ENCODE measurements at places on chromosomes 3 and 15. TPM values are rescaled to one million over a fixed set of nuclear protein-coding genes. Genes with fewer than 3 reads are reported as not detected.

The PLIN1 gene
- 0.07 TPM for total RNA-seq

The KIF15 gene
- 83.4 TPM for total RNA-seq

The TIMP4 gene
- total RNA-seq, result 0.15 TPM

The SAXO2 gene
- total RNA-seq, result 1.4 TPM

The CIDEC gene
- not detected for total RNA-seq

The TXNRD3 gene
- 10.3 TPM for total RNA-seq

The MYRIP gene
- total RNA-seq, result 0.62 TPM

The NEIL1 gene
- 11.2 TPM for total RNA-seq

GRCh38 chr15:92019706-92020105 is 166.2 kb downstream of the SLCO3A1 start:
- H3K27ac ChIP-seq, result no peak overlapping the region
- H3K4me3 ChIP-seq, result no peak overlapping the region
- no peaks in the 10 kb centered on the region for H3K27me3 ChIP-seq
- DNase-seq, result no peak
- no peaks in the 10 kb centered on the region for H3K36me3 ChIP-seq
- no peaks in the 10 kb centered on the region for H3K4me1 ChIP-seq

DNA sequence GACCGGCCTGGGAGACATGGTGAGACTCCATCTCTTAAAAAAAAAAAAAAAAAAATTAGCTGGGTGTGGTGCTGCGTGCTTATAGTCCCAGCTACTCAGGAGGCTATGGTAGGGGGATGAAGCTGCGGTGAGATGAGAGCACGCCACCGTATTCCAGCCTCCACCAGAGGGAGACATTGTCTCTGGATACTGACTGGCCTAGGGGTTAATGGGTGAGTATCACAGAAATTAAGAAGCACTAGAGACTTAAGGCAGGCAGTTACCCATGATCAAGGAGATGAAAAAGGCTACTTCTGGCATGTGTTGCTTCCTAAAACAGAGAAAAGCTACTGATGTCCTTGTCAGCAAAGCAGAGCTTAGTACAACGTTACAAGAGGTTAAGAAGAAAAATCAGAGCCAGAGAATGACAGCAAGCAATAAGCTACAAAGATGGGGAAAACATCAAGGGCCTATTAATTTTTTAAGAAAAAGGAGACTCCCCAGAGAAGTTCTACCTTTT is 8.6 kb downstream of the TFRC start:
- H3K4me1 ChIP-seq, result no peaks in the 10 kb centered on the region
- H3K27ac ChIP-seq, result no peak overlapping the region
- no peaks in the 10 kb centered on the region for H3K27me3 ChIP-seq
- DNase-seq, result peak; percentile 78
- peaks cover 15% of the 10 kb centered on the region for H3K36me3 ChIP-seq
- no peak overlapping the region for H3K4me3 ChIP-seq

GRCh38 chr3:129690406-129690805 is 83.9 kb upstream of the PLXND1 start:
- no peaks in the 10 kb centered on the region for H3K27me3 ChIP-seq
- no peak overlapping the region for H3K4me3 ChIP-seq
- peak; percentile 82 for DNase-seq
- no peaks in the 10 kb centered on the region for H3K36me3 ChIP-seq
- peak overlapping the region; percentile 85 for H3K27ac ChIP-seq

DNA sequence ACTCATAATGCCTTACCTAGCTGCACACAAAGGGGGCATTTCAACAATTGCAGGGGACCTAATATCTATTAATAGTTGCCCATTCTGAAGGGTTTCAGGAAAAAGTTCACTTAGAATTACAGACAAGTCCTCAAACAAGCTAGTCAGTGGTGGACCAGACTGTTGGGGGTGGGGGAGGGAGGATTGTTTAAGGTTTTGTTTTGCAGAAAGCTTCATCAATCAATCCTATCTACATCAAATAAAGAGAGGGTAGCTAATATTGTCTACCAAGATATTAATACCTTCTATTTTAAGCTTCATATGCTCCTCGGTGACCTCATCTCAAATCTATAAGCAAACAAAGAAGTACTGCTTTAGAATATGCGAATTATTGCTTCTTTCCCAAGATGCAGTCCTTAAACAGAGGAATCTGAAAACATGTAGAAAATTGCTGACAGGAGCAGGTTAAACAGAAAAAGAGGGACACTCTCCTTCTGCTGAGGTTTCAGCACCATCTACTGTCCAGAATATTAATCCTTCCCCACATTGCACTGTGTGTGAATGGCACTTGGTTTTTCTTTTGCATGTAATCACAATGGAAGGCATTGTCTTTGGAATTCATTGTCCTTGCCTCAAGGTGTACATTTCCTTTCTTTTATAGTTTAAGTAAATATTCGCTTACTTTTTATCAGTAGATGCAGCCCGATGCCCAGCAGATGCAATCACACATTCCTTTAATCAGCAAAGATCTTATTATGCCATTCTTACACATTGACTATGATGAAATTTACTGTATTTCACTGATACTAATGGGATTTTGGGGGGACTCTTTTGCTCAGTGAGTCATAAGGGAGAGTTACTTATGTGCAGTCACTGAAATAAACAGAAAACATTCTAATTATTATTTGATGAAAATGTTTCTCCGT is 94.7 kb downstream of the IL5RA start:
- H3K36me3 ChIP-seq, result no peaks in the 10 kb centered on the region
- no peaks in the 10 kb centered on the region for H3K27me3 ChIP-seq
- peak; percentile 63 for DNase-seq
- no peak overlapping the region for H3K27ac ChIP-seq
- no peak overlapping the region for H3K4me3 ChIP-seq

- no peak overlapping the region for H3K4me3 ChIP-seq
- H3K36me3 ChIP-seq, result no peaks in the 10 kb centered on the region
- peaks cover 37% of the 10 kb centered on the region for H3K4me1 ChIP-seq
- no peak overlapping the region for H3K27ac ChIP-seq
Measured at GRCh38 chr15:78685159-78685921, 44.3 kb upstream of the CHRNB4 start.

DNA sequence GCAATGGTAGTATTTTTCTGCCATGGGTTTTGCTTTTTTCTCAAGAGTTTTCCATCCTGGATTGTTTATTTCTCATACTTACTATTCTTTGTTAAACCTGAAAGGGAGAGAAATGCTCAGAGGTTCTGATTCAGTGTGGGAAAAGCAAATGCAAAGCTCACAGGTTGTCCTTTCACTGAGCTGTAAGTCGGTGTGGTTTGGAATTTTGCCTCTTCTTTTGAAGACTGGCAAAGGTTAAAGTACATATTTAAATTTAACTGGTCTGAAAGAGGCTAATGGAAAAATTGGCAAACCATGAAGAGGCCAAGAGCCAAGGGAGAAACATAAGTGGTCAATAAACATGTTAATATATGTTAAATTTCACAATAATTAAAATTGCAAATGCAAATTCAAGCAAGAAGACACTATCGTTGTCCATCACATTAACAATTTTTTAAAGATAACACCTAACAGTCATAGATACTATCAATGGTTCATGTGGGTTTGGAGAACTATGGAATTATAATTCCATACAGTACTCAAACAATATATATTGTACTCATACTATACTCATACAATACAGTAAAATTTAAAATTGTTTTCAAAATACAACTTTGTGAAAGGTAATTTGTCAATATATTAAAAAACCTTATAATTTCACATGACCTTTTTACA is 246.8 kb upstream of the STT3B start:
- no peak for DNase-seq
- peaks cover 29% of the 10 kb centered on the region for H3K4me1 ChIP-seq
- H3K36me3 ChIP-seq, result no peaks in the 10 kb centered on the region
- H3K27me3 ChIP-seq, result no peaks in the 10 kb centered on the region
- no peak overlapping the region for H3K27ac ChIP-seq

DNA sequence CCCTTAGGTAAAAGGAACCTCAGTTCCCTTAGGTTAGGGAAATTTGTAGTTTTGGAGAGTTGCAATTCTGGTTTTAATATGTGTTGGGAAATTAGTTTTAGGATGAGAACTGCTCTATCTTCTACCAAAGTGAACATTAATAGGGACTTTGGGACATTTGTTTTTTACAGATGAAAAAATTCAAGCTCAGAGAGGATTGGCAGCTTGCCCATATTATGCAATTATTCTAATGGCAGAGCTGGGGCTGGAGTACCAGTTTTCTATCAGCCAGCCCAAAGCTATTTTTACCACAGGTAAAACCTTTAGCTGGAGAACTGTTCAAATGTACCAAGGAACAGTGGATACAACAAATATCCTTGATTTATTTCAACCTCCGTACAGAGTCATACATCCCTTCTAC is 127.0 kb downstream of the CPNE4 start:
- no peak for DNase-seq
- no peak overlapping the region for H3K4me3 ChIP-seq
- H3K27ac ChIP-seq, result no peak overlapping the region
- no peaks in the 10 kb centered on the region for H3K36me3 ChIP-seq
- H3K4me1 ChIP-seq, result peaks cover 12% of the 10 kb centered on the region

DNA sequence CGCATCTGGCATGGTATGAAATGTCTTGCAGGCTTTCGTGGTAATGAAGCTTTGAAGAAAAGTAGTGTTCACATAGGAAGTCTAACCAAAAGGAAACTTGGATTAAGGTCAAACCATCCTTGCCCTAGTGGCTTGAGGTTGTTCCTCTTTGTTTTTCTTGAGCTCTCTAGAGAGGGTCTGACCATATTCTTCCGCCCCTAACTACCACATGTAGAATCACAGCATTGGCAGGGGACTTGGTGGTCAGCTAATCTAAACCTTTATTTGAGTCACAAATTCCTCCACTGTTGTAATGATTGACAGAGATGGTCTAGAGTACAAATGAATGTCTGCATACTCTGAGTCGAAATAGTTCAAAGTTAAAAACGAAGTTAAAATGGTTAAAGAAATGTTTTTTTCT is 39.1 kb upstream of the PHLDB2 start:
- no peaks in the 10 kb centered on the region for H3K27me3 ChIP-seq
- H3K27ac ChIP-seq, result no peak overlapping the region
- no peaks in the 10 kb centered on the region for H3K4me1 ChIP-seq
- DNase-seq, result no peak
- H3K36me3 ChIP-seq, result no peaks in the 10 kb centered on the region

- H3K27me3 ChIP-seq, result no peaks in the 10 kb centered on the region
- no peaks in the 10 kb centered on the region for H3K4me1 ChIP-seq
- DNase-seq, result no peak
- no peaks in the 10 kb centered on the region for H3K36me3 ChIP-seq
- H3K27ac ChIP-seq, result no peak overlapping the region
- no peak overlapping the region for H3K4me3 ChIP-seq
Measured at GRCh38 chr3:102290241-102290640, 144.6 kb upstream of the ZPLD1 start.

DNA sequence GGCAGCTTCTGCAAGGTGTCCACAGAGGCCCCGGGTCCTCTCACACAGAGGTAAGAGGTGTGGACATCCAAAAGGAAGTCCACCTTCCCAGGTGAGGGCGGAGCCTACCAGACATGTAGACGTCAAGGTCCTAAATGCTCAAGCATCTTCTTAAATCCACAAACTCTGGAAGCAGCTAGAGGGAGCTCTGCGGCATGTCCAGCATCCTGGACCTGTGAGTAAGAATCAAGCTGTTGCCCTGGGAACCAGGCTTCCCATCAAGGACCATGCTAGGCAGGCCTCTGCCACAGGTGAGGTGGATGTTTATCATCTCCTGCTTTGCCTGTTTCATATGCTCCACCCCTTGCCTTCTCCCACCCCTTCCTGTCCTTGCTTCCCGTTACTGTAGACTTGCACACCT is 368.2 kb downstream of the GABRG3 start:
- no peaks in the 10 kb centered on the region for H3K36me3 ChIP-seq
- DNase-seq, result no peak
- H3K27ac ChIP-seq, result no peak overlapping the region

- H3K4me1 ChIP-seq, result no peaks in the 10 kb centered on the region
- no peak for DNase-seq
- no peak overlapping the region for H3K27ac ChIP-seq
- H3K27me3 ChIP-seq, result no peaks in the 10 kb centered on the region
- no peaks in the 10 kb centered on the region for H3K36me3 ChIP-seq
- H3K4me3 ChIP-seq, result no peak overlapping the region
Measured at GRCh38 chr3:140187028-140187427, 252.0 kb downstream of the CLSTN2 start.

DNA sequence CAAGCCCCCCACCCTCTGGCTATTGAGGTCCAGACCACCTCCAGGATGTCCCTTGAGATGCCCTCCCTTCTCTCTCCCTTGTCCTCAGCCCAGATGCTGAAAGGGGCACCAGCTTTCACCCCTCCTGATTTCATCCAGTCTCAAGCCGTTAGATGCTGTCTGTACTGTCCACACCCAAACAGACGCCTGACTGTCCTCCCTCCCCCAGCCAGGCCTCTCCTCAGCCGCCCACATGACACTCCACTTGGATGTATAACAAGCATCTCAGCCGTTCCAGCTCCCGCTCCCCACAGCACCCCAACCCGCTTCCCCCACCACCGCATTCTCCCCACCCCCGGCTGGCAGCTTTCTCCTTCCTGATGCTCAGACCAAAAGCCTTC is 25.0 kb upstream of the CYP11A1 start:
- no peak overlapping the region for H3K4me3 ChIP-seq
- H3K36me3 ChIP-seq, result no peaks in the 10 kb centered on the region
- no peak overlapping the region for H3K27ac ChIP-seq
- H3K27me3 ChIP-seq, result no peaks in the 10 kb centered on the region
- no peak for DNase-seq

- no peak within 1 kb of the TSS for H3K27ac ChIP-seq
- DNase-seq, result no peak
- H3K36me3 ChIP-seq, result no peaks in the 10 kb centered on the region
- H3K4me3 ChIP-seq, result peak within 1 kb of the TSS; percentile 22
- H3K27me3 ChIP-seq, result peaks cover 54% of the 10 kb centered on the region
Measured at GRCh38 chr3:184275961-184276910, at the start of gene ECE2. ECE2 (plus strand) TSS chr3:184276022; CDS start chr3:184276154, 132 bp downstream.

GRCh38 chr15:70172124-70172523 is 74.4 kb upstream of the TLE3 start:
- H3K27me3 ChIP-seq, result no peaks in the 10 kb centered on the region
- no peaks in the 10 kb centered on the region for H3K36me3 ChIP-seq
- no peaks in the 10 kb centered on the region for H3K4me1 ChIP-seq

GRCh38 chr15:52790941-52791751 is 1.0 kb upstream of the ONECUT1 start:
- peak; percentile 83 for DNase-seq
- H3K27me3 ChIP-seq, result peaks cover 98% of the 10 kb centered on the region
- H3K4me3 ChIP-seq, result peak overlapping the region; percentile 57
- H3K4me1 ChIP-seq, result peaks cover 19% of the 10 kb centered on the region
- no peaks in the 10 kb centered on the region for H3K36me3 ChIP-seq

DNA sequence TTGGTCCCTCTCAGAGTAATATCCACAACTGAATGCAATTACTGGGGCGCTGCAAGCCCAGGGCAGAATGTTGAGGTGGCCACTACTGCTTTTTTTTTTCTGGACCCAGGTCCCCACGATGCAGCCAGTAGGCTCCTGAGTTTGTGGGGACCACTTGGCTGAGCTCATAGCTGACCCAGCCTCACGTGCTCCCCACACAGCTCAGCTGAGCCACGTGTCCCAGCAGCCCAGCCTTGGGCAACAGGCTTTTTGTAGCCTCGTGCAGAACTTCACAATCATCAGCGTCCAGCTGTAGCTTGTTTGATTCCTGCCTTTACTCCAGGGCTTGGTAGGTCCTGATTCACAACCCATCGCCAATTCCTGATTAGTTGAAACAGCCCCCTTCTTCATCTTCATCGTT is 117.3 kb downstream of the ETFA start:
- DNase-seq, result no peak
- H3K4me1 ChIP-seq, result no peaks in the 10 kb centered on the region
- peaks cover 18% of the 10 kb centered on the region for H3K27me3 ChIP-seq
